Activated CD4-positive, alpha-beta T cell treated with anti-CD3 and anti-CD28 coated beads, Interleukin-2, amount 50 U/mL, for 24 hours (primary cell): ENCODE measurements at places on chromosomes 3 and 15.

GRCh38 chr15:36392676-36393266, 186.7 kb upstream of the CDIN1 start:
- no peak for DNase-seq

- DNase-seq: no peak
Measured at GRCh38 chr3:66075281-66075680, 36.6 kb upstream of the MAGI1 start.

- no peak for DNase-seq
Measured at GRCh38 chr3:41308119-41308518, 108.8 kb downstream of the CTNNB1 start.

DNA sequence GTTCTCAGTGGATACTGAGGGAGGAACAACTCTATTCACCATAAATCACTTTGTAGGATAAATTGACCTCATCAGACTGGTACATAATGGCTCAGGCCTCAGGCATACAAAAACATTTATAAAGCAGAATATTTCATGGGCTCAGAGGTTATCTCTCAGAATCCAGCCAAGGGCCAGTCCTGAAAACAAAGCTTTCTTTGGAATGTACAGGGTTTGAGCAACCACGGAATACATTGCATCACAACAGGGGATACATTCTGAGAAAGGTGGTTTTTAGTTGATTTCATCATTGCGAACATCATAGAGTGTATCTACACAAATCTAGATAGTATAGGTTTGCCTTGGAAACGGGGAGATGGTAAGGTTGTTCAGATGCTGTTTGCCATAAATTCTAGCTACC, 33.4 kb upstream of the CTDSPL2 start:
- DNase-seq: no peak

DNA sequence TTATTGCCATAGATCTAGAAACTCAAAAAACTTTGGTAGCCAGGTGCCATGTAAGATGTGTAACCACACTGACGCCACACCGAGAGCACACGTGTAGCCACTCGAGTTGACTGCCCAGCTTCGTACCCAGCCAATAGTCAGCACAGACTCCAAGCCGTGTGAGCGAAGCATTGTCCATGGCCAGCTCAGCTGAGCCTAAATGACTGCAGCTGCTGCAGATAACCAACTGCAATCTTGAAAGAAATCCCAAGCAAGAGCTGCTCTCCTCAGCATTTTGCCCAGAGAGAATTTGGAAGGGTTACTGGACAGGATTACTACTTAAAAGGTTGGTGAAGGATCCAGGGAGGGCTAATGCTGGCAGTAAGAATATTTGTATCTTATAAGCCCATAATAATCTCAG, 193.0 kb upstream of the THRB start:
- DNase-seq: no peak

DNA sequence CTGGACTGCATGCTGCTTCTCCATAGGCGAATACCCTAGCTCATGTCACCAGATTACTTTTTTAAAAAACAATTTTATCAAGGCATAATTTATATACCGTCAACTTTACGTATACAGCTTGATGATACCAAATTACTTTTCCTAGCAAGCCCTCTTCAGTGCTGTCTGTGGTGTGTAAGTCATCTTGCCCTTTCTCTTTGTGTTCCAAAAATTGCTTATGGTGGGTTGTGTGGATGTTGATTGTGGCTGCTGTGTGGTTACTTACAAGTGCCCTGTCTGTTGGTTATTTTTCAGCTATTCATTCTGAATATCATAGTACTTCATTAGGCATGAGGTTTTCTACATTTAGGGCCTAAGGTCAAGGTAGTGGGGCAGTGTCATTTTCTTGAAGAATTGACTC, 12.8 kb downstream of the TMOD3 start:
- no peak for DNase-seq

DNA sequence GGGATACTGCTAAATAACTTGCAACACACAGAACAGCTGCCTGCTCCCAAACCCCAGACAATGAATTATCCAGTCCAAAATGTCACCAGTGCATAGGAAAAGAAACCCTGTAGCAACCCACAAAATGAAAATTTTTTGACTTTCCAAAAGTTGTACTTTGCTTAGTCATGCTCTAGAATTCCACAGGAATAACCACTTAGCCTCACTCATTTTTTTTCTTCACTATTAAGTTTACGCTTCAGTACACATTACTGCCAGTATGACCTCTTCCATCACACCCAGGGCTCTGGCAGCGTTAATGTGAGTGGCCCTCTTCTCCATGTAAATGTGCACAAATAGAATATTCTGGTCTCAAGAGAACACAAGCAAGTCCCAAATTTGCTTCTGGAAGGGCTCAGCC, 259.8 kb downstream of the MAGI1 start:
- no peak for DNase-seq

DNA sequence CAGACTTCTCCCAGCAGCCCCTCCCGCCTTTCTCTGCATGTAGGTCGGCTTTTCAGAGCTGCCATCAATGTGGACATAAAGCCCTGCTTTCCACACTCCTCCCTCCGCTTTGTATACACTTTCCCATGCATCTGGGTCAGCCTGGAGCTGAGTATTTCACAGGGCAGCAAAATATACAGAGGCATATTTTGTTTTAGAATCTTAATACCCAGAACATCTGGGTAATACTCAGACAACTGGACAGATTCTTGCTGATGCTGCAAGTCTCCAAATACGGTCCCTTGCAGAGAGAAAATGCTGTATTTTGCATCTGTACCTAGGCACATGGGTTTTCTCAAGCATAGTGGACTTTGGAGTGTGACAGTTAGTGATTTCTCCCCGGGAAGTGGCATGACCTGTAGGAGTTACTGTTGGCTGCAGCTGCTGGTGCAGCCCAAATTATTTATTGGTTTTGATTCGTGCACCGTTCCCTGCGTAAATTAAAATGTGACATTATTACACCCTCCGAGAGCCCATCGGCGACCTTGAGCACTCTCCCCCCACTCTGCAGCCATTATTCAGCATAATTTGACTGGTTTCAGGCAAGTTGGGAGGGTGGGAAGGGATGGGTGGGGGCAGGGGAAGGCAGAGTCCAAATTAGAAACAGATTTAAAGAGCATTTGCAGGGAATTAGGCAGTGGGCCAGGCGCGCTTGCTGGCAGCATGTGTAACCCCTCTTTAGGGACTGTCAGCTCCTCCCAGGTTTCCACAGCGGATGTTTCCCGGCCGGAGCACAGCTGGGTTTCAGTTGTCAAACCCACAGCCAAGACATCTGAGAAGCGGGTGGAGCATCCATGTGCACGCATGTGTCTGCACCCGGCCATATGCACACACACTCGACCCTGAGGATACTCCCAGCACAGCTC, 100.8 kb downstream of the CPN2 start:
- DNase-seq: no peak

DNA sequence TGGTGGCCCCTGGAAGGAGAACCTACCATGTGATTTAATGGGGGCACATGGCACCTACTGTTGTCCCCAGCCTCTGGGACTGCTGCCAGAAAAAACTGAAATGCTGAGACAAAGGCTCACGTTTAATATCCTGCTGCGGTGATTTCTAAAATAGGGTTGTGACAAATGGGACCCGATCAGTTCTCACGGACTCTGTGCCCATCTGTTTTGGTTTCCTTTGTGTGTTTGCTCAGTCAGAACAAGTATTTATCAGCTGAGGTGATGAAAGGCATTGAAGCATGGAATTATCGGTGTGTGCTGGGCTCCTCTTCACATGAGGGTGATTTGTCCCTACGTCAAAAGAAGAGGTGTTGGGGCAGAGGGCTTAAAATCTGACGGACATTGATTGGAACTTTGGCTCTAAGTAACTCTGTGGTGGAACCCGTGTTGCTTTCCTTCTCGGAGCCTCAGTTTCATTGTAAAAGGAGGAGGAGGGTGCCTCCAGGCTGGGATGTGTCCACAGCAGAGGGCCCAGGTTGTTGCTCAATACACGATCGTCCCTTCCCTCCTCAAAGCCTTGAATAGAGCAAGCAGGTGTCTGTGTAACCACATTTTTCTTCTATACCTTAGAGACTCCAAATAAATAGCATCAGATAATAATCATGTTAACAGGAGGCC, 283.3 kb upstream of the RGMA start:
- no peak for DNase-seq

DNA sequence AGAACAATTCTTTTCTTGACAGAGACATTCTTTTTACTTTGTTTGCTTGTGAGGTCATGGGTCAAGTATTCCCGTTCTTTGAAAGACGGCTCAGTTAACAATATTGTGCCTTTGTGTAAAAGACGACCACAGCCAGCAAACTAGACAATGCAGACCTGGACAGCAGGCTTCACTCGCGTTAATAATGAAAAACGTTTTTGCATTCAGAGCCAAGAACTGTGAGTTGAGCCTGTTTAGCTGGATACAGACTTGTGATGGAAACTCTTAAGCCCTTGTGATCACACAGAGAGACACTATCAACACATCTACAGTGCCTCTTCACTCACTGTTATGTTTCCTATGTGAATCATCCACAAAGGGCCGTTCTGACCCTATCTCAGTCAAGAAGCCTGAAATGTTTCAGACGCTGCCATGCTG, 37.3 kb upstream of the CMTM7 start:
- DNase-seq: no peak

GRCh38 chr3:131221731-131222130, 159.8 kb upstream of the NUDT16 start:
- DNase-seq: no peak

GRCh38 chr3:99683465-99683864, 45.1 kb downstream of the COL8A1 start:
- DNase-seq: no peak

DNA sequence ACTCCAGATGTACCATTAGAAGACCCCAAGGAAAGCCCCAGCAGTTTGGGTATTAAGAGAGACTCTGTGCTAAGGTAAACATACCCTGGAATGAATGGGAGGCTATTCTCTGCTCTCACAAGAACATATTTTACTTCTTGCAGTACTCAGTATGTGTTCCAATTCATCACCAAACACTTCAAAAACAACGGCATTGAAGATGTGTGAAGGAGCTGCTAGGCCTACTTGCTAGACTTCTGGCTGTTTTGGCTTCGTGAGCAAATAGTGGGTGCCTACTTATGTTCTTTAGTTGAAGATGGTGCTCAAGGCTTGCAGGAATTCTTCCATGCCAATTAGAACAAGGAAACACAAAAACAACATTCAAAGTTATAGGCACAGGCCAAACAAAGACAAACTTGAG, 514.5 kb downstream of the ROBO1 start:
- no peak for DNase-seq

DNA sequence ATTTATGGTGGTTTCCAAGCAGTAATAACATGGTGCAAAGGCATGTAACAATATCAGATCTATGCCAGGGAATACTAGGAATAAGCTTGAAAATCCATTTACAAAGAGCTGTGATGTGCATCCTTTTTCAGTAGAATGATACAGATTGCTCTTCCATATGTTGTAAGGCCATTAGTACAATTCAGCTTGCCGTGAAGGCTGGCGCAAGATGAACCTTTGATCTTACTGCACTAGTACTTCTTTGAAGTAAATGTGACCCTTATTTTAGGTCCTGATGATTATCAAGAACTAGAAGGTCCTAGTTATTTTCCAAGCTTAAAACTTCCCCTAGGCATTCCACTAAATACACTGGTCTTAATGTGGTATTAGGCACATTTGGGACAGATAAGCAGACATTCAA, 210.1 kb upstream of the CD96 start:
- no peak for DNase-seq

- no peak for DNase-seq
Measured at GRCh38 chr3:158249183-158249582, 139.3 kb downstream of the RSRC1 start.

DNA sequence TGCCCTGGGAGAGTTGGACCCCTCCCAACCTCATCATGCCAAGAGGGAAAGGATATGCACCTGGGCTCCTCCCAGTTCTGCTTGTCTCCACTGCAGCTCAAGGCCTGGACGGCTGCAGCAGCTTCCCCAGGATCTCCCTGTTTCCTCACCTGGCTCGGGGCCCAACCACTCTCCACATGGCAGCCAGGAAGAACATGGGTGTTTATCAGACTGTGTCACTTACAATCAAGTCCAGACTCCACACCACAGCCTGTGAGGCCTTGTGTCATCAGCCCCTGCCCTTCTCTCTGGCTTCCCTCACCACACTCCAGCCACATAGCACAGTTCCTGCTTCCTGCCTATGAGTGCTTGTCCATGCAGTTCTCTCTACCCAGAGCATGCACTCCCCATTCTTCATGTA, 534.4 kb downstream of the EPHB1 start:
- no peak for DNase-seq

GRCh38 chr3:44511238-44511566, 33.7 kb upstream of the ZNF445 start:
- DNase-seq: no peak

DNA sequence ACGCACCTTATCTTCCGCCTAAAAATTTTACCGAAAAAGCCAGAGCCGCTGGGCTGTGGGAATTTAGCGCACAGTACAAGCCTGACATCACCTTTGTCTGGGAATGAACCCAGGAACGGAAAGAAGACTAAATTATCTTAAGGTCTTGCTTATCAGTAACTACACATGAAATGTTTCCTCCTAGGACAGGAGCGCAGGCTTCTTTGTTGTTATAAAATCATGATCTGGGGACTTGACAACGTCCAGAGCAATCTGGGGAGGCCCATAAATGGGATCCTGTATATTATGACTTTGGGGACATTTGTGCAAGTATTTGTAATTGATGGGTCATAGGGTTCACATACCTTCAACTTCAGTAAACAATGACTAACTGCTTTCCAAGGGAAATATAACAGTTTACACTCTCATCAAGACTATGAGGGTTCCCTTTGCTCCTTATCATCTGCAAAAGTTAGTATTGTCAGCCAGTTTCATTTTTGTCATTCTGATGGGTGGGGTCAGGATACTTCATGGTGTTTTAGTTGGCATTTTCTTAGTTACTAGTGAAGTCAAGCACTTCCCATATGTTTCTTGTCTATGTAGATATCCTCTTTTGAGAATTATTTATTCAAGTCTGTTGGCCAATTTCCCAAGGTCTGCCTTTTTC, 213.9 kb upstream of the PFN2 start:
- DNase-seq: no peak

GRCh38 chr15:35289024-35289617, 204.0 kb upstream of the NANOGP8 start:
- no peak for DNase-seq

GRCh38 chr3:33488683-33489082, 48.5 kb upstream of the UBP1 start:
- no peak for DNase-seq

- DNase-seq: no peak
Measured at GRCh38 chr15:66756295-66756694, 54.3 kb downstream of the SMAD6 start.

- DNase-seq: no peak
Measured at GRCh38 chr15:66163553-66163952, 90.0 kb downstream of the MEGF11 start.

GRCh38 chr3:97432914-97433313, 331.6 kb upstream of the ARL6 start:
- no peak for DNase-seq

- peak; percentile 8 for DNase-seq
Measured at GRCh38 chr15:73127302-73127936, 75.2 kb downstream of the NEO1 start.

GRCh38 chr3:80395023-80395422, 627.2 kb upstream of the ROBO1 start:
- DNase-seq: no peak
